Urinary bladder (tissue), 4 donors: ENCODE measurements at places on chromosomes 6 and 20. TPM values are rescaled to one million over a fixed set of nuclear protein-coding genes. Genes with fewer than 3 reads are reported as not detected.

CITED2 gene
- total RNA-seq = 32.4 TPM

RAD21L1 gene
- total RNA-seq = not detected

ABHD16B gene
- total RNA-seq = not detected

KCNQ5 gene
- total RNA-seq = 3.0 TPM

PPP1R3G gene
- total RNA-seq = 4.7 TPM

GPX5 gene
- not detected for total RNA-seq

PDE7B gene
- 34.2 TPM for total RNA-seq

LY6G6D gene
- 3.1 TPM for total RNA-seq

SAYSD1 gene
- 20.1 TPM for total RNA-seq
